Stimulated activated CD8-positive, alpha-beta memory T cell treated with anti-CD3 and anti-CD28 coated beads, Interleukin-4, amount 100 ng/mL, for 48 hours (primary cell): ENCODE measurements at places on chromosomes 7 and 10.
A peak's percentile ranks its signal among the peaks of the same experiment; 100 is the strongest.

GRCh38 chr7:107045195-107045960 lies 873 bp downstream of the PRKAR2B start:
- DNase-seq: no peak

GRCh38 chr7:20249920-20250319 lies 32.7 kb upstream of the MACC1 start:
- no peak for DNase-seq

GRCh38 chr10:78620985-78621799 lies 447.6 kb upstream of the ZMIZ1 start:
- DNase-seq: no peak

DNA sequence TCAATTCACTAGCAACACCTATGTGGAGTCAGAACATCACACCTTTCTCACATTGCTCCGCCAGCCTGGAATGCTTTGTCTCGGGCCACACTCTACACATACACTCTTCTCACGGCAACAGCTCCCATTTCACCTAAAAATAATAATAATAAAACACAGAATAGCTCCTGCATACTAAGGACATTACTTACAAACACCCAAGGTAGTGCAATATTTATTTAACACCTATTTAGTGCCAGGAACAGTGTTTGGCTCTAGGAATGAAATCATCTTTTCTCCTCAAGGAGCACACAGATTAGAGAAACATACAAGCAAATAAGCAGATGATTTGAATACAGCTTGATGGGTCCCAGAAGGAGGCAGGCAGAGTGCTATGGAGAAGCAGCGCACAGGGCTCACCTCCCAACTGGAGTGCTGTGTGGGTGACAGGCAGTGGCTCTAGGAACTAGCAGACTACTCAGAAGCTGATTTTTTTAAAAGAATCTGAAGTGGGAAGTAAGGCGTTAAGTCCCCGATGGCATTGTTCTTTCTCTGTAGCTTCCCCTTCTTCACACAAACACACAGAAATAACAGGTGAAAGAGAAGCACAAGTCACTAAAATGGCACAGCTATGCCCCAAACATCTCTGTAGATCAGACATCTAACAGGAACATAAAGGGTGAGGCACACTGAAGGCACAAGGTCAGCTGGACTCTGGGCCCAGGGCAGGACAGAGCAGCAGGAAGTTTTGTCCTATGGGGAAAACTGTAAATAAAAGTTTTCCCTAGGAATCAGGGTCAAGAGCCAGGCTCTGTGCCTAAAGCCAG lies 16.7 kb downstream of the USP6NL start:
- DNase-seq: no peak

DNA sequence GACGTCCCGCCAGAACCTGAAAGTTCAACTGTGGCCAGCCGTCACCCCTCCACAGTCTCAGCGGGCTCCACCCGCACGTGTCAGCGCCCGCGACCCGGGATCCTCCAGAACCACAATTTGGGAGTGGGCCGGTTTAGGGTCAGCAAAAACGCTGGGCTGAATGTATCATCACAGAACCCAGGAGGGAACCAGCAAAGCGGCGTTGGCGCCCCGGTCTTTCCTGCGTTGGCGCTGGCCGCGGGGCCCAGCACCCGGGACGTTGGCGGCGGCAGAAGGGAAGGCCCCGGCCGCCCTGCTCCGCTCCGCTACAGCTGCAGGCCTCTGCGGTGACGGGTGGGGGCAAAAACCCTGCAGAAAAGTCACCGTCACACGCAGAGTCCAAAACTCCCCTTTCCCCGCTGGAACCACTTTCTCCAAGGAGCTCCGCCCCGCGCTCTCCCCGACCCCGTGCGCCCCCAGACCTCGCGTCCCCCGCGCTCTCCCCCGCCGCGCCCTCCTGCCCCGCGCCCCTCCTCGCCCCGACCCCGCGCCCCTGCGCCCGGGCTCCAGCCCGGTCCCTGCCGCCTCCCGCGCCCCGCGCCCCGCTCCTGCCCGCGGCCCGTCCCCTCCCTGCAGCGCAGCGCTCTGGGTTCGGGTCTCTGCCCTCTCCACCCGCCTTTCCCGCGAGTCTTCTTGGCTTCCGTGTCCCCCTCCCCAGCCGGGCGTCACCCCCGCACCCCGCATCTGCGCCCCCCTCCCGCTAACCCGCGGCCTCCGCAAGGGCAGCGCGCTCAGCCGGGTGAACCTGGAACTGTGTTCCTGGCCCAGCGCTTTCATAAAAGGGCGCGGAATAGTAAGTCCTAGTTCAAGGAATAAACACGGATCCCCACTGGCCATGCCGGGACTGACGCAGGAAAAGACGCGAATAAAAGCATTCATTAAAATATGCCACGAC lies 24.0 kb upstream of the RNF32 start:
- no peak for DNase-seq

GRCh38 chr7:44310221-44310848 lies 15.1 kb downstream of the CAMK2B start:
- peak; percentile 28 for DNase-seq

GRCh38 chr7:35416568-35416967 lies 162.7 kb upstream of the TBX20 start:
- no peak for DNase-seq

DNA sequence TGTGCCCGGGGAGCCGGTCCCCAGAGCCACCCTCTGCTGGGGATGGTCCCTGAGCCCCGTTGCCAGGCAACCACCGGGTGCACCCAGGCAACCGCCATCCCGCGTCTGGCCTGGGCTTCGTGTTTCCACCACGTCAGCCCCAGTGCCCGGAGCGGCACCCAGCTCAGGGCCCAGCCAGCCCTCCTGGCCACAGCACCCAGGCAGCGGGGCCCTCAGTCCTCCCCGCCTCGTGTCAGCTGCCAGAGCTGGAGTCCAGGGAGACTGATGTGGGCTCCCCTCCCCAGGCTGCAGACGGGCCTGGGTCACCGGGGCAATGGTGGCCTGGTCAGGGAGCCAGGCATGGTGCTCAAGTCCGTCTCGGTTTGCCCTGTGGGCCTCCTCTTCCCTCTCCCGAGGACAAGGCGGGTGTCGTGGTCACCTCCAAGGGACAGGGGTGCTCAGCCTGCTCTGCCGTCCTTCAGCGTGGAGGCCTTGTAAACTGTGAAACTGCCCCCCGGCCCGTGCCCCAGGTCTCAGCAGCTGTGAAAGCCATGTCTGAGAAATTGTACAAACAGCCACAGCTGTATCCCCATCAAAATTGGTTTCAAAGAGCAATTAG lies 72.5 kb downstream of the MICALL2 start:
- DNase-seq: no peak

DNA sequence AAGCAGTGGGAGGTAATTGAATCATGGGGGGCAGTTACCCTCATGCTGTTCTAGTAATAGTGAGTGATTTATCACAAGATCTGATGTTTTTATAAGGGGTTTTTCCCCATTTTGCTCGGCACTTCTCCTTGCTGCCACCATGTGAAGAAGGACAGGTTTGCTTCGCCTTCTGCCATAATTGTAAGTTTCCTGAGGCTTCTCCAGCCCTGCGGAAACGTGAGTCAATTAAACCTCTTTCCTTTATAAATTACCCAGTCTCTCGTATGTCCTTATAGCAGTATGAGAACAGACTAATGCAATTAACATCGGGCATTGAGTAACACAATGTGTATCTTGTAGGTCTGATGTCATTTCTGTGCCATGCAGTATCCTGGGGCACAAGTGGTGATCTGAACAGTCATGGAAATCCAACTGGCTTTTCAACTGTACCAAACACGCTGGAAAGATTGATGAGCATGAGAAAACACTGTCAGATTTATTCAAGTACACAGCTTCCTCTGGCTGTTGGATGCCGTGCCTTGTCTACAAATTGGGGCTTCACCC lies 208.6 kb upstream of the KIAA1217 start:
- DNase-seq: no peak
